AG10803 (cell line): ENCODE measurements at places on chromosomes 11 and 22.

DNA sequence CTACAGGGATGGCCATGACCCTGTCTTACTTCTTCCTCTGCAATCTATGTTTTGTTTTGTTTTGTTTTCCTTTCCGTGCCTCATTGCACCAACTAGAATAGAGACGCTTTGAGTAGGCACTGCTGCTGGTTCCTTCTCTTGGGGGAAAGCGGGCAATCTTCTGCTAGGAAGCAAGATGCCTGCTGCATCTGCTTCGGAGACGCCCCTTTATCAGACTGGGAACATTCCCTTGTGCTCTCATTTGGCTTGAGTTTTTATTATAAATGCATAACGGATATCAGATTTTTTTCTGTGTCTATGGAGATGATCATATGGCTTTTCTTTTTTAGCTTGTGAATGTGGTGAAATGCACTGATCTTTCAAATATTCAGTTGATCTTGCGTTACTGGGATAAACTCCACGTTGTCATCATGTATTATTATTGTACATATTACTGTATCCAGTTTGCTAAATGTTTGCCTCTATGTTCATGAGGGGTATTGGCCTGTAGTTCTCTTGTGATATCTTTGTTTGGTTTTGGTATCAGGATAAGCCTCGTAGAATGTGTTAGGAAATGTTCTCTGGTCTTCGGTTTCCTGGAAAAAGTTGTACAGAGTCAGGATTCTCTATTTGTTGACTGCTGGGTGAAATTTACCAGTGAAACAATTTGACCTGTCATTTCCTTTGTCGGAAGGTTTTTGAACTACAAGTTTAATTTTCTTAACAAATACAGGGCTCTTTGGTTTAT is 23.4 kb upstream of the KRTAP5-6 start:
- no peak for DNase-seq

- DNase-seq = no peak
These were observed 41.9 kb downstream of the BCR start for GRCh38 chr22:23222033-23222792.

DNA sequence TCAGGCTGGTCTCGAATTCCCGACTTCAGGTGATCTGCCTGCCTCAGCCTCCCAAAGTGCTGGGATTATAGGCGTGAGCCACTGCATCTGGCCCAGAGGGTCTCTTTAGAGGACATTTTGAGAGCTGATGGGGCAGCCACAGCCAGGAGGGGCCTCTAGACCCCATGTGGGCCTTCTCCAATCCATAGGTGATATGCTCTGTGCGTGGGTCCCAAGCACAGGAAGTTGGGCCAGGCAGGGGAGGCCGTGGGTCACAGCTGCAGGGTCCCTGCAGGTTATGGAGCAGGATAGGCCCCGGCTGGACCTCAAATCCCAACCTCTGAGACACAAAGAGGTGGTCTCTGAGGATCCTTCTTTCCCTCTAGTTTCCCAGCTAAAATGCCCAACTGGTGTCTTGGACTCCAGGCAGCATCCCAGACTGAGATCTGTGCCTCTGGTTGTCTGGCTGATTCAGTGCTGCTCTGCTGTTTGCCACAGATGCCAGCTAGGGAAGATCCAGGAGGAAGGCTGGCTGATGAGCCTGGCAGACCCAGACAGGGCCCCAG is 1.5 kb downstream of the LRRC75B start:
- no peak for DNase-seq

GRCh38 chr11:64970731-64971151 is 1.2 kb downstream of the MAJIN start:
- no peak for DNase-seq

GRCh38 chr11:35658020-35658948 is 4.3 kb upstream of the TRIM44 start:
- DNase-seq = no peak

GRCh38 chr22:33984656-33985285 is 64.5 kb upstream of the LARGE1 start:
- no peak for DNase-seq
